Astrocyte of the spinal cord (primary cell): ENCODE measurements at places on chromosomes 7 and 10.

DNA sequence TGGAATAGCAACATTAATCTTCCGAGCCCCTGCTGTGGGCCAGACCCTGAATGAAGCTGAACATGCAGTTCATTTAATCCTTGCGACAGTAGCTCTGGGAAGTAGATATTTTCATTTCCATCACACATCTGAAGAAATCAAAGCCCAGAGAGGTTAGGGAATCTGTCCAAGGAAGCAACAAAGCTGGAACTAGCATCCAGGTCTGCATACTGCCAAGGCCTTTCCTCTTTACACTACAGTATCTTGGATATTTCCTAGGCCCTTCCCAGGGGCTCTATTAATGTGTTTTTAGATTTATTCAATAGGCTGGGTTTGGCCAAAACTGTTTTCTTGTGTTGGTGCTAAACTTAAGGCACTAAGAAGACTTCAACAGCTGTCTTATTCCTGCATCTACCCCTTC lies 48.1 kb downstream of the FAM13C start:
- no peak for DNase-seq

GRCh38 chr7:121941830-121942229 lies 68.9 kb downstream of the PTPRZ1 start:
- no peak for DNase-seq

DNA sequence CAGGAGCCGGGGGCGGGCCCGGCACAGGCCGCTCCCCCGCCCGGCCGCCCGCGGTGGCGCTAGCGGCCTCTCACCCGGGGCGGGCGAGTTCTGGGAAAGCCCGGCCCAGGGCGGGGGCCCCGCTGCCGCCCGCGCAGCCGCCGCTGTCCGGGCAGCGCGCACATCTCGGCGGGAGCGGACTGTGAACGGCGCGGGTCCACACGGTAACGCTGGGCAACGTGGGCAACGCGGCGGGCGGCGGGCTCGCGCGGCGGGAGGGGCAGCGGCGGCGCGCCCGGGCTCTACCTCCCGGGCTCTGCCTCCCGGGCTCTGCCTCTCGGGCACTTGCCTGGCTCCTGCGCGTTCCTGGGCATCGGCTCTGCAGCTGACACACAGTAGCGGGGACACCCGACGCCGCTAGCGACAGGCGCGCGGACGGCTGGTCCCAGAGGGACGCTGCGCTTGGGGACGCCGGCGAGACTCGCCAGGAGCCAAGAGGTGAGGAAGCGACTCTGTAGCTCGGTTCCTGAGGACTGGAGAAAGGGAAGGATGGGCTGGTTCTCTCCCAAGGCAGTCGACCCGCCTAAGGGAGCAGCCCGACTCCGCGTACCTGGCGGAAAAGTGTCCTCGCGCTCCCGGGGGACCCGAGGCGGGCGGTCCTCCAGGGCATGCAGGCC lies at the start of gene PLCE1:
Gene PLCE1, plus strand, starts transcription at position 150 of the 656 bp plus-strand sequence. CDS start 37,116 bp downstream, outside the sequence.
- no peak for DNase-seq

DNA sequence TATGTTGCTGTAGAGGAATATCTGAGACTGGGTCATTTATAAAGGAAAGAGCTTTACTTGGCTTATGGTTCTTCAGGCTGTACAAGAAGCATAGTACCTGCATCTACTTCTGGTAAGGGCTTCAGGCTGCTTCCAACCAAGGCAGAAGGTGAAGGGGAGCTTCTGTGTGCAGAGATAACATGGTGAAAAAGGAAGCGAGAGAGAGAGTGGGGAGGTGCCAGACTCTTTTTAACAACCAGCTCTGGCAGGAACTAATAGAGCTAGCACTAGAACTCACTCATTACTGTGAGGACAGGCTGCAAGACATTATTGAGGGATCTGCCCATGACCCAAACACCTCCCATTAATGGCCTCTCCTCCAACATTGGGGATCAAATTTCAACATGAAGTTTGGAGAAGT lies 94.5 kb downstream of the KIF20B start:
- no peak for DNase-seq
